WTC11 (cell line): ENCODE measurements at places on chromosomes 1 and 21. TPM values are rescaled to one million over a fixed set of nuclear protein-coding genes. Genes with fewer than 3 reads are reported as not detected.

DNA sequence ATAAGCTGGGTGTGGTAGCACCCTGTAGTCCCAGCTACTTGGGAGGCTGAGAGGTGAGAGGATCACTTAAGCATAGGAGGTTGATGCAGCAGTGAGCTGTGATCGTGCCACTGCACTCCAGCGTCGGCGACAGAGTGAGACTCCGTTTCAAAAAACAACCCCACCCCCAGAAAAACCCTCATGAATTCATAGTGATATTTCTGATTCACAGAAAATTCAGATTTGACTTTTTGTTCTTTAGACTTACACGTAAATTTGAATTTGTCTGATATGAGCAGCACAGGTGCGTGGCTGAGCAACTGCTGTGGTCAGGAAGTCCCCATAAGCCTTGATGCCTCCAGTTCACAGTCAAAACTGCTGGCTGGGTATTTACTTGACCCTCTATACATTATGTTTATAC, 10.0 kb upstream of the MORC3 start:
- H3K4me1 ChIP-seq: peaks cover 11% of the 10 kb centered on the region; the same call in 1 of the 2 replicates
- H3K27ac ChIP-seq: no peak overlapping the region
- peaks cover 9% of the 10 kb centered on the region for H3K36me3 ChIP-seq
- peaks cover 92% of the 10 kb centered on the region for H3K27me3 ChIP-seq
- no peak overlapping the region for H3K4me3 ChIP-seq
- DNase-seq: no peak

- peaks cover 14% of the 10 kb centered on the region for H3K4me1 ChIP-seq
- no peak overlapping the region for H3K27ac ChIP-seq
- no peak for DNase-seq
- H3K36me3 ChIP-seq: no peaks in the 10 kb centered on the region
- H3K4me3 ChIP-seq: no peak overlapping the region
- no peaks in the 10 kb centered on the region for H3K27me3 ChIP-seq
These were observed 226.2 kb downstream of the RHOU start for GRCh38 chr1:228961511-228961910.

DNA sequence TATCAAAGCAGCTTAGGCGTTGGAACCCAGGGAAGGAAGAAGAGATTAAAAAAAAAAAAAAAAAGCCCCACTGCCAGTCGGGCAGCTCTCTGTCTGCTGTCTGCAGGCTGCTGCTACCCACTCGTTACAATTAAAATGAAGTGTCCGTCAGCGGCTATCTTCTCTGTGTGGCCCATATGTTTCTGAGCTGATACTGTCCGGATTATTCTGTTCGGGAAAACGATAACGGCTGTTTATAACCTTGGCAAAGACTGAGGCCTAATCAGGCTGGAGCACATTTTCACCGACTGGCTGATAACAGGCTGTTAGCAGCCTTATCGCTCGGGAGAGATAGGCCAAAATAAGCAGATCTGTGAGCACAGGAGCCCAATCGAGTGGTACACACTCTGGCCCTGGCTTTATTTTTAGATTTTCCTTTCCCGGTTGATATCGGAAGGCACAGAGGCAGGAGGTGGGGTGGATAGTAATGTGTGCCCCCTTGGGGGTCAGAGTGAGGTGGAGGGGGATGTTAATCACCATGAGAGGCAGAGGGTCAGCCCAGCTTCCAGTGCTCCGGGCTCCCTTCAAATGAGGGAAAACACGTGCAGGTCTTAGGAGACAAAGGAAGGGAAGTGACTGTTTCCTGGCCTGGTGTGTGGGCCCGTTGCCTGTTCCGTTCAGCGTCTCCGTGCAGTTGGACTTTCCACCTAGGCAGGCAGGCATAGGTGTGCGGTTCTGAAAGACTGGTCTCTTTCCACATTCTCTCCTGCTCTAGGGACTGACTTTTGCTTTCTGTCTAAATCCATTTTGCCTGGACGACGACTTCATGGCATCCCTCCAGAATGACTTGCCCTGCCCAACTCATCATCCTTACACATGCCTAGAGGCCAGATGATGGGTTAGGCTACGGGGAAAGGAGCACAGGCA, 153.4 kb downstream of the PBX1 start:
- H3K4me3 ChIP-seq: no peak overlapping the region; the same call in 1 of the 2 replicates
- H3K4me1 ChIP-seq: peaks cover 50% of the 10 kb centered on the region
- no peaks in the 10 kb centered on the region for H3K27me3 ChIP-seq
- no peak for DNase-seq
- H3K36me3 ChIP-seq: peaks cover 3% of the 10 kb centered on the region

GRCh38 chr1:211734359-211734758, 58.9 kb upstream of the NEK2 start:
- no peak overlapping the region for H3K27ac ChIP-seq
- H3K4me1 ChIP-seq: peaks cover 14% of the 10 kb centered on the region
- no peaks in the 10 kb centered on the region for H3K36me3 ChIP-seq
- no peak for DNase-seq
- H3K27me3 ChIP-seq: no peaks in the 10 kb centered on the region
- no peak overlapping the region for H3K4me3 ChIP-seq

DNA sequence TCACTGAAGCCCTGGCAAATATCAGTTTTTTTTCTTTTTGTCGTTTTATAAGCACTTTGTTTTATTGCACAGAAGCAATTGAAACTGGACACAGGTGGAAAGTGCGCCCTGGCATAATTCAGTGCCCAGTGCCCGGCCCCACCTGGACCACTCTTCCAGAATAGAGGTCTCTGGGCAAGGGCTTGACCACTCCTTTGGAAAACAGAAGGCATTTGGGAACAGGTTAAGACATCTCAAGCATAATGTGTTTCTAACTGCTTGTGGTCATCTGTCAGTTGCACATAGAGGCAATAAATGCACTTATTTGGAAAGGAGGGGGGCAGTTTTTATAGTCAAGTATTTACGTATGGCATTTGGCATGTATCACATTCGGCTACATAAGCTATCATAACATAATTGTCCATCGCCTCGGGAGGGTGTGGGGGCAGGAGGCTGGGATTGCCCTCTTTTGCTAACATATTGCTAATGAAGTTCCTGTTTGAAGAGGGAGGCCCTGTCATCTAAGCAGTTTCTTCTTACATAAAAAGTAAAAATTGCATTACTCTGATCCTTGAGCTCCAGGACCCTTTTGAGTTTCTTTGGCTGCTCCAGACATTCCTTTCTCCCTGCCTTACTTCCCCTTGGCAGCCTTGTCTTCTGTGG, 14.7 kb upstream of the CD2 start:
- H3K36me3 ChIP-seq: peaks cover 31% of the 10 kb centered on the region
- DNase-seq: no peak
- H3K4me3 ChIP-seq: no peak overlapping the region
- no peak overlapping the region for H3K27ac ChIP-seq
- no peaks in the 10 kb centered on the region for H3K4me1 ChIP-seq

GRCh38 chr1:31658721-31659120, 14.0 kb upstream of the PEF1 start:
- H3K4me3 ChIP-seq: no peak overlapping the region
- H3K36me3 ChIP-seq: no peaks in the 10 kb centered on the region
- DNase-seq: no peak
- no peaks in the 10 kb centered on the region; the same call in 1 of the 2 replicates for H3K4me1 ChIP-seq
- no peaks in the 10 kb centered on the region for H3K27me3 ChIP-seq

DNA sequence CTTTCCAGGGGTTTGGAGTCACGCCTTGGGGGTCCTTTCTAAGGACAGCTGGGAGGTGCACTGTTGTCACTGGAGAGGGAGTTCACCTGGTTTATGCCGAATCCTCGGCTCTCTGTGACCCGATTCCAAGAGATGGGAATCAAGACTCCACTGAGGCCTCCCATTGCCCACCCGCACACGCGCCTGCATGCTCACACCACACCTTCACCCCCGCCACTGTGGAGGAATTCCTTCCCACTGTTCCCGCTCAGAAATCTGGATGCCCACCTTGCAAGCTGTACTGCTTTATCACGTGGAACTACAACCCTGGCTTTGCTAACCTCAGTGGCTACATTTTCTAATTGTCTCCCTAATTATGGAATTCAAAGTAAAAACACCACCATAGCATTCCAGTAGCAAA, 29.2 kb downstream of the PGBD5 start:
- H3K4me1 ChIP-seq: peaks cover 55% of the 10 kb centered on the region
- no peak for DNase-seq
- H3K4me3 ChIP-seq: no peak overlapping the region
- H3K27ac ChIP-seq: no peak overlapping the region; the same call in 1 of the 2 replicates

DNA sequence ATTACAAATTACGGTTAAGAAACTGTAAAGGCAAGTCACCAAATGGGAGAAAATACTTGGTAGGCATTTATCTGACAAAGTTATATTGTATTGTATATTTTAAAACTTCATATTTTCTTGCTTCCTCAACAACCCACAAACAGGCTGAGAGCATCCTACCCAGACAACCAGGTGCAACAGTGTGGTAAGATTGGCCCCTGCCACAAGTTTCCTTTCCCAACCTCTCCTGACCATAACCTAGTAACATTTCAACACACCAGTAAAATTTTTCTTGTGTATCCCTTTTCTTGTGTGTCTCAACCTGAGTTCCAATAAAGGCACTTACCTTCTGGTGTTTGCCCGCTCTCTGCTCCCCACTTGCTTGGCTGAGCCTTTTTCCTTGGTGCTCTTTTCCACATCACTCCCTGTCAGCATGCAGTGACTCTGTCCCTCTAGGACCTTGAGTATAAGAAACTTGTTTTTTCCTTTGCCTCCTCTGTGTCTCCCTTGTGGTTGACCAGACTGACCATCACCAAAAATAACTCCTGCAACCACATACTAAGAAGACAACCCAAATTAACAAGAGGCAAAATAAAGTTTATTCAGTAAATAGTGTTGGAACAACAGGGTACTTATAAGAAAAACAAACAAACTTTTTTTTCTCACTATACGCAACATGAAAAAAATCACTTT, 40.9 kb downstream of the FCRL3 start:
- no peak overlapping the region for H3K4me3 ChIP-seq
- no peaks in the 10 kb centered on the region for H3K27me3 ChIP-seq
- H3K4me1 ChIP-seq: no peaks in the 10 kb centered on the region
- no peak for DNase-seq
- no peak overlapping the region for H3K27ac ChIP-seq

- no peak overlapping the region for H3K27ac ChIP-seq
- peaks cover 3% of the 10 kb centered on the region; the same call in 1 of the 2 replicates for H3K27me3 ChIP-seq
- H3K36me3 ChIP-seq: no peaks in the 10 kb centered on the region
- no peak overlapping the region for H3K4me3 ChIP-seq
- H3K4me1 ChIP-seq: peaks cover 2% of the 10 kb centered on the region; the same call in 1 of the 2 replicates
These were observed 22.3 kb downstream of the C1orf146 start for GRCh38 chr1:92240034-92240433.

GRCh38 chr1:222950892-222951291, 136.1 kb downstream of the DISP1 start:
- H3K27ac ChIP-seq: no peak overlapping the region
- DNase-seq: no peak
- H3K4me1 ChIP-seq: peaks cover 4% of the 10 kb centered on the region; the same call in 1 of the 2 replicates

GRCh38 chr21:45412909-45413611, 8.1 kb downstream of the COL18A1 start:
- peak overlapping the region; percentile 84 for H3K27ac ChIP-seq
- H3K4me1 ChIP-seq: peaks cover 90% of the 10 kb centered on the region

DNA sequence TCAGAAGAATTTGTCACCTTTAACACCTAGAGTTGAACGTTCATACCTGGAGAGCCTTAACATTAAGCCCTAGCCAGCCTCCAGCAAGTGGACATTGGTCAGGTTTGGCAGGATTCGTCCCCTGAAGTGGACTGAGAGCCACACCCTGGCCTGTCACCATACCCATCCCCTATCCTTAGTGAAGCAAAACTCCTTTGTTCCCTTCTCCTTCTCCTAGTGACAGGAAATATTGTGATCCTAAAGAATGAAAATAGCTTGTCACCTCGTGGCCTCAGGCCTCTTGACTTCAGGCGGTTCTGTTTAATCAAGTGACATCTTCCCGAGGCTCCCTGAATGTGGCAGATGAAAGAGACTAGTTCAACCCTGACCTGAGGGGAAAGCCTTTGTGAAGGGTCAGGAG, 52.3 kb downstream of the UBE4B start:
- no peak for DNase-seq
- H3K27me3 ChIP-seq: no peaks in the 10 kb centered on the region
- no peak overlapping the region for H3K4me3 ChIP-seq
- H3K27ac ChIP-seq: peak overlapping the region; percentile 26

- H3K4me1 ChIP-seq: peaks cover 5% of the 10 kb centered on the region
- no peak overlapping the region for H3K4me3 ChIP-seq
These were observed 425.1 kb downstream of the SETD4 start for GRCh38 chr21:35635261-35635660.

- no peaks in the 10 kb centered on the region for H3K36me3 ChIP-seq
- no peak overlapping the region for H3K27ac ChIP-seq
- no peak overlapping the region for H3K4me3 ChIP-seq
- H3K27me3 ChIP-seq: no peaks in the 10 kb centered on the region
These were observed 14.7 kb upstream of the POFUT2 start for GRCh38 chr21:45302082-45303061.

The NPHS2 gene
- total RNA-seq: not detected in 3 replicates

The MAP3K21 gene
- total RNA-seq: 21.1 to 24.0 TPM (median 23.0 TPM) in 3 replicates

The EDN2 gene
- 0.33 to 0.39 TPM in 2 of 3 replicates, not detected in the other for total RNA-seq

The ARHGEF11 gene
- total RNA-seq: 31.8 to 38.1 TPM (median 32.8 TPM) in 3 replicates

The PODN gene
- total RNA-seq: 0.23 to 0.48 TPM (median 0.30 TPM) in 3 replicates

The SRP9 gene
- total RNA-seq: 374 to 395 TPM (median 375 TPM) in 3 replicates

The ETV3L gene
- 0.13 to 0.30 TPM (median 0.25 TPM) in 3 replicates for total RNA-seq

The SERPINC1 gene
- 0.57 to 1.0 TPM (median 0.69 TPM) in 3 replicates for total RNA-seq

The WNT3A gene
- 0.16 to 0.34 TPM (median 0.17 TPM) in 3 replicates for total RNA-seq

The LCE2D gene
- total RNA-seq: not detected in 3 replicates

The CFHR5 gene
- total RNA-seq: not detected in 3 replicates
